ENCODE measurements at places on chromosomes 7 and 10.

GRCh38 chr10:51000976-51001375 lies 73.3 kb upstream of the PRKG1 start:
- no peak for DNase-seq

GRCh38 chr7:134060874-134061273 lies 66.3 kb upstream of the LRGUK start:
- no peak for DNase-seq

GRCh38 chr10:125399289-125399688 lies 238.9 kb upstream of the CTBP2 start:
- no peak for DNase-seq

DNA sequence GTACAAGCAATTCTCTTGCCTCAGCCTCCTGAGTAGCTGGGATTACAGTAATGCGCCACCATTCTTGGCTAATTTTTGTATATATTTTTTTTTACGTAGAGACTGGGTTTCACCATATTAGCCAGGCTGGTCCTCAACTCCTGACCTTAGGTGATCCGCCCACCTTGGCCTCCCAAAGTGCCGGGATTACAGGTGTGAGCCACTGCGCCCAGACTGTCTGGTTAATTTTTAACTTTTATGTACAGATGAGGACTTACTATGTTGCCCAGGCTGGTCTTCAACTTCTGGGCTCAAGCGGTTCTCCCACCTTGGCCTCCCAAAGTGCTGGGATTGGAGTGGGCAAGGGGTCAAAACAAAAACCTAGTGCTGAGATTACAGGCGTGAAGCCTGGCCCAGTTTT lies 101.8 kb downstream of the JMJD1C start:
- DNase-seq, result no peak

DNA sequence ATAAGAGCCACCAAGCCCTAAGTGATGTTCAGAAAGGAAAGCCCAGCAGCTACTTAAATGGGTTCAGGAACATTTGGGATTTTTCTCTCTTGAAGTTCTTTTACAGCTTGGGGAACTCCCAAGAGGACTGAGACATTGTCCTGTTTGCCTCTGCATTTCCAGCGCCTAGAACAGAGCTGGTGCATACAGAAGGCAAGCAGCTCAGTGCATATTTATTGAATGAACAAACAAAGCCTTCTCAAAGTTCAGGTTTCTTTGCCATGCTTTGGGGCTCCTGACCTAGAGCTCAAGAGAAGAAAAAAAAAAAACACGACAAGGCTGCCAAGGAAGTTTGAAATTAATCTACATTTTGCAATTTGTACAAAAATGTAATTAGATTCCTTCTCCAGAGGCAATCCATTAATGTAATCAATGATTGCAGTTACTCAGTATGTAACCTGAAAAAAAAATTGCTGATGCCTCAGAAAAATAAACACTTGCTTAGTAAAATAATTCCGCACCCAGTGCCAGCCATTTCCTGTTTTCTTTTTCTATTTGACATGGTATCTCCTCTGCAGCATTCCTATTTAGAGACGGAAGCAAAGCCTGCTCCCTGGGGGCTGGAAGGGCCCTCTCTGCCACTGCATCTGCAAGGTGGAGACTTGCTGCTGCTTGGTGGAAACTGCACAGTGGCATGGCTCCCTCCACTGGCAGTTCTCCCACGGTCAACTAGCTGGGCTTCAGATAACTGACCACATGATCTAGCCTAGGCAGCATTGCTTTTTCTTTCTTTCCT lies 157.3 kb downstream of the TMEM178B start:
- peak; percentile 13 for DNase-seq

GRCh38 chr10:100020886-100021253 lies 11.1 kb upstream of the DNMBP start:
- DNase-seq, result no peak

- no peak for DNase-seq
Measured at GRCh38 chr7:27346531-27347275, 104.1 kb downstream of the EVX1 start.

- DNase-seq, result peak; percentile 41
Measured at GRCh38 chr10:68156373-68157185, 47.3 kb downstream of the MYPN start.

DNA sequence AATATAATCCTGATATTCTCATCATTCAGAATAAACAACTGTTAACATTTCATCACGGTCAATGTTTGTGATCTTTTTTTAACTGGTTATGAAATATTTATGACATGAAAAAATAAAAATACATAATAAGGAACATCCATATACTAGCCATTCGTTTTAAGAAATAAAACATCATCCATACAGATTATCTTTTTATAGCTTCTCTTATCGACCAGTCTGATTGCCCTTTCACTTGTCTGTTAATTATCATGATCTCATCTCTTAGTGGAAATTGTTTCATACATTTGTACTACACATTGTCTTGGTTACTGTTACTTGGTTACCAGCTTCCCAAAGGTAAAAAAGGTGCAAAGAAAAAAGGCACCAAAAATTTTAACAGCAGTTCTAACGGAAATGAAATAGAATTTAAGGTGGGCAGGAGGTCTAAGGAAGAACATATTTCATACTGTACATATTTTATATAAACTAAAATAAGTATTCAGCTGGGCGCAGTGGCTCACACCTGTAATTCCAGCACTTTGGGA lies 8.4 kb downstream of the ARHGAP21 start:
- DNase-seq, result no peak

GRCh38 chr7:112400141-112400540 lies 50.1 kb upstream of the IFRD1 start:
- DNase-seq, result no peak

DNA sequence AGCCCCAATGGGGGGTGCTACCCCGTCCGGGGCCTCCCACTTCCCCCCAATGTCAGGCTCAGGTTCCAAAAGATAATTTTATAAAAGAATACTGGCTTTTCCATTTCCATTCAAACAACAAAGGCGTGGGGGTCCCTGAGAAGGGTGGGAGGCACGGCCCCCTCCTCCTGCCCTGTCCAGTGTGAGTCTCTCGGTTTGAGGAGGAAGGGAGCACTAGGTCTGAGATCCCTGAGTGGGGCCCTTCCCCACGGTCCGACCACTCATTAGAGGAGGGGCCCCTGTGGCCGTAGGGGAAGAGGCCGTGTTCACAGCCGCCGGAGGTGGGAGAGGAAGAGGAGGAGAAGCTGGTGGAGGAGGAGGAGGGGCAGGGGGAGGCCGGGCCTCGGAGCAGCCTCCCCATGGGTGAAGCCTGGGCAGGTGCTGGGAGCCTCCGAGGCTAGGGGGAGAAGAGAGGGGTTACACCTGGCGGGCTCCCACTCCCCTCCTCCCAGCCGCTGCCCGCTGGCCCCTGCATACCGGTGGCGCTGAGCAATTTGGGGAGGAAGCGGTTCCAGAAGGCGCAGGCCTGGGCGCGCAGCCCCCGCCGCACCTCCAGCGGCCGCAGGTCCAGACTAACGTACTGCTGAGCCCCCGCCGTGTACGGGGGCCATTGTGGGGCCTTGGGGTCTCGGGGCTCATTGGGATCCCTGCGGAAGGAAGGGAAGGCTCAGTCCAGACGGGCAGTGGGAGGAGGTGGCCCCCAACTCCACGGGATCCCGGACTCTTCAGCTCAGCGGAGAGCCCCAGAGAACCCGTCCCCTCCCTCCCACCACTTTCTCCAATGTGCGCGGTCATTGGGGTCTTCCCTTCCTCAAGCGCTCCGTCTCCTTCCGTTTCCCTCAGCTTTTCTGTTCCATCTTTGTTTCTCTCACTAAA lies 1.4 kb upstream of the UFSP1 start:
- no peak for DNase-seq
